Activated naive CD8-positive, alpha-beta T cell treated with anti-CD3 and anti-CD28 coated beads for 36 hours (primary cell): ENCODE measurements at places on chromosomes 2 and 18.

GRCh38 chr2:204849892-204850291 lies 304.6 kb downstream of the PARD3B start:
- no peak for DNase-seq

GRCh38 chr2:195473862-195474261 lies 183.2 kb upstream of the SLC39A10 start:
- no peak for DNase-seq

DNA sequence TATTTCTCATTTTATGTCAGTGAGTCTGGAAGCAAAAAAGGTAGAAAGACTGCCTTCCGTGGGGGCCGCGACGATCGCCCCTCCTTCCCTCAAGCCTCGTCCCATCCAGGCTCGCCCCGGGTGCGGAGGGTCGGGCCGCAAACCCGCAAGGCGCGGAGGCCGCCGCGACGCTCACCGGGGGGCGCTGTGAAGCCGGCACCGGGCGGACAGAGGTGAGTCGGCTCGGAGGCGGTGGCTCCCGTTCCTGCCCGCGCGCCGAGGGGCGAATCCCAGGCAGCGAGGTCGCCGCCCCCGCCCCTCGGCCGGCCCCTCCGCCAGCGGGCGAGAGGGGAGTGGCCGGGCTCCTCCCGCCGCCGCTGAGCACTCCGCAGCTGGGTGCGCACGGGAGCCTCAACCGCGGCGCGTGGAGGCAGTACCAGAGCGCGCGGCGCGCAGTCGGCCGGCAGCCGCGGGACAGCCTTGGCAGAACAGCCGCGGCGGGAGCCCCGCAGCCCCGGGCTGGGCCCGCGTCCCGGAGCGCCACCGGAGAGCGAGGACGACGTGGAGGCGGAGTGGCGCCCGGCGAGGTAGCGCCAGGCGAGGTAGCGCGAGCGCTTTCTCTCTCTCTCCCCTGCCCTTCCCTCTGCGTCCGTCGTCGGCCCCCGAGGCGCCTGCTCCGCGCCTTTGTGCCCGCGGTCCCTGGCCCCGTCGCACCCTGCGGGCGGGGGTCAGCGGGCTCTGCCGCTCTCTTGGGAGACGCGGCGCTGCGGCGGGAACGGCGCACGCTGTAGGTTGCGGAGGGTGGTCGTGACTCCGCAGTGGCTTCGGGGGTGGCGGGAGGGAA lies at the start of gene MYO1B:
TSS of gene MYO1B (plus strand) at position 359 of the 823 bp plus-strand sequence. CDS start 31,492 bp downstream, outside the sequence.
- DNase-seq = peak; percentile 82

- DNase-seq = no peak
Observed at GRCh38 chr2:153715218-153715850, 156.4 kb upstream of the GALNT13 start.

DNA sequence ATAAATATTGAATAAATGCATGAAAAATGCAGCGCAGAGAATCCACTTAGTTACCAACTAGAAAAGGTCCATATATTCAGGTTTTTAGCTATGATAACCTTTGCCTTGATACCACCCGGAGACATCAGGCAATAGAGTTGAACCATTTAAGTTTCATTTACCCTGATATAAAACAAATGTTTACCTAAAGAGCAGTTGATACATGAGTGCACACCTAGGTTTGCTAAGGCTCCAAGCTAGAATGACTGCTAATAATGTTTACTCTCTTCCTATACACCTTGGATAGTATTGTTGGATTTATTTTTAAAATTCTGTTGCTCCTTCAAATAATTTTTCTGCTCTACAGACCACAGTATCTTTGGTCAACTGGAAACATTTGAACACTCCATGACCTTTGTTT lies 1463.6 kb downstream of the LRP1B start:
- no peak for DNase-seq

- peak; percentile 4 for DNase-seq
Observed at GRCh38 chr18:3703732-3704176, 253.8 kb downstream of the TGIF1 start.

DNA sequence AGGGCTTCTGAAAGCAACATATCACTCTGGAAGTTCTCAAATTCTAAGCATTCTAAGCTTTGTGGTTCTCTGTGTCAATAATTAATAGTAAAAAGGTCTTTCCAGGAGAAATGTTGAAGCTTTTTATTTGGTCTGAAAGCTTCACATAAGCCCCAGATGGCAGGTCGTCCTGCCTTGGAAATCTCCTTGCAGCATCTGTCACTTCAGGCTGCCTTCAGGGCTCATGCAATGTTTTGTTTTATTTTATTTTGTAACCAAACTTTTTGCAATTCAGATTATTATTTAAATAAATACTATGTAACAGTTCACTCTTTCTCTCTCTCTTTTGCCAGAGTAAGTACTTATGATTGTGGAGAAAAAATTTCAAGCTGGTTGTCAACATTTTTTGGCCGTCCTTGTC lies 46.7 kb upstream of the FHOD3 start:
- no peak for DNase-seq

DNA sequence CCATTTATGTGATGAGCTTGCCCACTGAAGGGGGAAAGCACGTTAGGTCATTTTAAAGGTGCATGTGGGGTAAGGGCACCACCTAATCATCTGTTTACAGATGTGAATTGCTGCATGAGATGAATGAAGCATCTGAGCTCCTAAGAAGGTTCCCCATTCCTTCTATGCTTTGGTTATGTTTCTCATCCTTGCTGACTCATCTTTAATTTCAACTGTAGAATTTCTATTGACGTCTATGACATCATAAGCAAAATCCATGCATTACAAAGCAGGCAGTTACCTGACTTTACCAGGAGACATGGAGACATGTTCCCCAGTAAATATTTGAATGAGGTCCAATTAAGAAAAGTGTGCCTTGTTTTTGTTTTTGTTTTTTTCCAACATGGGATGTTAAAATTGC lies 2.8 kb downstream of the SNTG2 start:
- DNase-seq = no peak

DNA sequence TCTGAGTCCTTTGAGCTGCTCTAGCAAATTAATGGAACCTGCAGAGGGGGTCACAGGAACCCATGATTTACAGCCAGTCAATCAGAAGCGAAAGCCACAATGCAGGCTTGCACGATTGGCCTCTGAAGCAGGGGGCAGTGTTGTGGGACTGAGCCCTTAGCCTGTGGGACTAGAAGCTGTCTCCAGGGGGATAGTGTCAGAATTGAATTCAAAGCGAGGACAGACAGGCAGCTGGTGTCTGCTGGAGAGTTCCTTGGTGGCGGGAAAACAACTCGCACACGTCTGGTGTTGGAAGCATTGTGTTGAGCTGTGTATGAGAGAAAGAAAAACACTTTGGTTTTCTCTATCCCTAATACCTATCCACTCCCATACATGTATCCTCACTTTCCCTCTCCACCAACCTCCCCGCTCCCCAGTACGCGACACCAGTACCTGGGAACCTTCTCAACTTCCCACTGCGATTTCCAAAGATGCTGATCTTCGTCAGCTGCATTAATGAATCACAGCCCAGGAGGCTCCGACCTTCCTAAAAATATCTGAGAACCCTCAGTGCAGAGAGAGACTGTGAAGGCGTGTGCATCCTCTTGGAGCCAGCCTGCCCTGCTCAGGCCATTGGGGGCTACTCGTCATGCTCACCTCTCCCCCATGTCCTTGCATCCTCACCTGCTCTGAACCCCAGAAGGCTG lies 88.2 kb downstream of the HS1BP3 start:
- DNase-seq = no peak

DNA sequence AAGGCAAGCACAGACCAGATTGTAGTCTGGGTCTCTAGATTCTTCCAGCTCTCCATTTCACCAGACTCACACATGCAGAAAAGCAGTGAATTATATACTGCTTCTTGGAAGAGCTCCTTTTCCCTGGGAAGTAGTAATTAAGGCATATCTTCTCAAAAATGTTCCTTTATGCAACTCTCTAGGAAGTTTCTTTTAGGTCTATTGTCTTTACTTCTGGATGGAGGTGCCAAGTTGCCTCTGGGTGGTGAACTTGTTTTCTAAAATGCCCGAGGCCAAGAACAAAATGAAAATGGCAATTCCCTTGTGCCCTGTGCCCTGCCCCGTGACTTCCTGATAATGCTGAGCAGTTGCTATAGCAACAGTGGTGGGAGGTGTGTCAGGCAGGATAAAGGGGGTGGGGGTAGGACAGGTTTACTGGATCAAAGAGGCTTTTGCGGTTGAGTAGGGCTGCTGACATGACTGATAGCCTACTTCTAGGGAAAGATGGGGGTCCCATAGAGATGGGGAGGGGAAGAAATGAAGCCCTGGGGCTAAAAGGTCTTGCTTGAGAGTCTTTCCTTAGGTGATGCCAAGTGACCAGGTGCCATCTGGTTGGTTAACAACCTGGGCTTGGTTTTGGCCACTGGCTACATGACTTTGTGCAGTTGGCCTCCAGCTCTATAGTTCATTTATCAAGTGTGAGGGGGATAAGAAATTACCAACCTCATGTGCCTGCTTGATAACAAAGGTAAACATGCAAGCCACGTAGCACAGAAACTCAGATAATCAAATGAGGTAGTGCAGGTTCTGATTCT lies 11.8 kb downstream of the IGFBP2 start:
- no peak for DNase-seq

- no peak for DNase-seq
Observed at GRCh38 chr2:197888321-197888720, 83.9 kb downstream of the PLCL1 start.

GRCh38 chr2:30236591-30237238 lies 5.4 kb downstream of the LBH start:
- no peak for DNase-seq

- no peak for DNase-seq
Observed at GRCh38 chr2:190526105-190526750, 8.3 kb downstream of the NEMP2 start.

- DNase-seq = no peak
Observed at GRCh38 chr2:205903549-205904129, 182.3 kb downstream of the INO80D start.

DNA sequence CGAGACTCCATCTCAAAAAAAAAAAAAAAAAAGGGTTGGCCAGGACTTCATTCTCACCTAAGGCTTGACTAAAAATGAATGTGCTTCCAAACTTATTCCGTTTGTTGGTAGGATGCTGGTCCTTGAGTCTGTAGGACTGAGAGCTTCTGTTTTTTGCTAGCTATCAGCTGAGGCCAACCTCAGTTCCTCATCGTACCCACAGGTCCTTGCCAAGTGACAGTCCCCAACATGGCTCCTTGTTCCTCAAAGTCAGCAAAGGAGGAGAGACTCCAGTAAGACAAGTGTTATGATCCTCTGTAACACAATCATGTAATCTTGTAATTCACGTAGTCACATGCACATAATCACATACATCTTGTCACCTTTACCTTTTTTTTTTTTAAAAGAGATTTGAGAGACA lies 37.0 kb downstream of the HAUS1 start:
- no peak for DNase-seq

DNA sequence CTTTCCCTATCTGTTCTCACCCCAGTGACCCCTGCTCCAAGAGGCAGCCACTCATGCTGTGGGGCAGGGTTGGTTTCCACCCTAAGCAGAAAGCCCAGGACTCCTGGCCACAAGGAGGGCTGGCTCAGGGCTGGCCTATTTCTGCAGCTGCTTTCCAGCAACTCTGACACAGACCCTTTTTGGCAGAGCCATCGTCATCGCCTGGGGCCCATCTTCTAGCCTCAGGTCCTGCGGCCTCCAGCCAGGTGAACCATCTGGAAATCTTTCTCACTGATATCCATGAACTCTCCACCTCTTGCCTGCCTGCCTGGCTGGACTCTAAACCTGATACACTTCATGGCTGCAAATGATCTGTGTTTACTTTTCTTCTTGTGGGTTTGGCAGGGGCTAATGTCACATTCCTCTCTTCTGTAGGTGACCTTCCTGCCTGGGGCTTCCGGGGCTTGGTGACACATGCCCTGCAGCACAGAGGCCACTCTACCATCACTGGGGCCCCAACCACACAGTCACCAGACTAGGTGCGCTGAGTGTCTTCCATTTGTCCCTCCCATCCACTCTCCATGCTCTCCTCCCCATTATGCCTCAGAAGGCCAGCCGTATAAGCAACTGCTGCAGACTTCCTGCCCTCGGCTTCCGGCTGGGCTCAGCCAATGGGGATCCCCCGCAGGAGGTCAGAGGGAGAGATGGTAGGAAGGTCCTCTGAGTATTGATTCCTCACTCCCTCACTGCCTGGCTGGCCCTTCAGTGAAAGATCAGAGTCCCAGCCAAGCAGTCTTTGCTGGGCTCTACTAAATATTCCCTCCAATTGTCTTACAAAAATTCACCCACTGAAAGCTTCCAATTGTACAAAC lies 9.7 kb upstream of the COPS8 start:
- DNase-seq = no peak

GRCh38 chr2:68943581-68944568 lies 8.8 kb downstream of the GKN2 start:
- DNase-seq = peak; percentile 48

GRCh38 chr18:12233378-12233777 lies 20.8 kb upstream of the CIDEA start:
- no peak for DNase-seq

DNA sequence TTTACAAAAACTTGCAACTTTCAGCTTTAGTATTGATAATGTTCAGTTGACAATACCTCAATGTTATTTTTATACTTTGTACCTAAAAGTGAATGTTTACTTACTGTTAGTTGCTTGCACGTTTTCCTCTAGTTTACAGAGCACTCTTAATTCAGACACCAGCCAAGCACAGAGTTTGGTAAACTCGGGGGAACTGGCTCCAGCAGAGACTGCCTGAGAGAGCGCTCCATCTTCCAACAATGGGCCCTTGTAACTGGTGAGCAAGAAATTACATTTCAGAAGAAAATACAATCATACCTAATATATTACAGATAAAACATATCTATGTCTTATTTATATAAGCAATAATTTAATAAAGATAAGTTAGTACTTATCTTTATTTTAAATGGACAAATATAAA lies 3.7 kb downstream of the FAM98A start:
- DNase-seq = no peak

- peak; percentile 13 for DNase-seq
Observed at GRCh38 chr2:159201360-159202063, 85.0 kb downstream of the WDSUB1 start.

GRCh38 chr2:79996709-79997108 lies 307.8 kb downstream of the LRRTM1 start:
- DNase-seq = no peak

DNA sequence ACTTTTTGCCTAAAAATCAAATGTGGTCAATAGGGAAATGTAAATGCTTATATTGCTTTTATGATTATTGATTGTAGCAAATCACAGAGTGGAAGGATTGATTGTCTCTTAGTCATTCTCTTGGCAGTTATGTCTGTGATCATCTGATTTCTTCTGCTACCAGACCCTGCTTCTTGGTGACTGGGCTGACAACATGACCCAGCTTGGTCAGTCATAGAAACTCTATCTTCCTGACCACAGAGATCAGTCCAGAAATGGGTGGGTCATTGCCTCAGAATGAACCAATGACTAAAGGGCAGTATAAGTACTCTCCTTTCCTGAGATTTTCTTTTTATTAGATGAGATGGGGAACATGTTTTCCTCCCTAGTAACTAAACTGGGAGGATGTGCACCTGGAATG lies 87.6 kb downstream of the MAIP1 start:
- DNase-seq = no peak
